ENCODE measurements at places on chromosomes 5 and 9.
A peak's percentile ranks its signal among the peaks of the same experiment; 100 is the strongest.

DNA sequence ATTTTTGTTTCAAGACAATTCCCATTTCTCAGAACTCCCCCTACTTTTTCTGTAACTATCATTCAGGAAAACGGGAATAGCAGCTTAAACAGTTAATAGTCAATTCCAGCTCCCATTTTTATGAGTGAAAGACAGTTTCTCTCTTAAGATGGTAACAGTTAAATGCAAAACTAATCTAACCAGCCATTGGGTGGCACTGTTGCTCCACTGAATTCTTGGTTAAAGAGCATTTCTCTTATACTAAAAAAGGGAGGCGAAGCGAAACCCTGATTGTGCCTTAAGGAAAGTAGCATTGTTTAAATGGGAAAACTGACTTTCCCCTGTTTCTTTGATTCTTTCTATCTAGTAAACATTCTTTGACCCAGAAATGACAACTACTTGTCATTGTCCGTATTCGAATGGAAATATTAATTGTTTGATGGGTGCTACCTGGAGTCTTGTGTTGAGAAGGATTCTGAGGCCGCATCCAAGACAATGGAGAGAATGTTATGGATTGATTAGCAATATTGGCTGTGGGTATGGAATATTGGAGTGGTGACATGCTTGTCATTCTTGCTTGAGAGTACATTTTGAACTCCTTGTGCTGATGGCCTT lies 507.8 kb downstream of the MAT2B start:
- DNase-seq, result peak; percentile 5

DNA sequence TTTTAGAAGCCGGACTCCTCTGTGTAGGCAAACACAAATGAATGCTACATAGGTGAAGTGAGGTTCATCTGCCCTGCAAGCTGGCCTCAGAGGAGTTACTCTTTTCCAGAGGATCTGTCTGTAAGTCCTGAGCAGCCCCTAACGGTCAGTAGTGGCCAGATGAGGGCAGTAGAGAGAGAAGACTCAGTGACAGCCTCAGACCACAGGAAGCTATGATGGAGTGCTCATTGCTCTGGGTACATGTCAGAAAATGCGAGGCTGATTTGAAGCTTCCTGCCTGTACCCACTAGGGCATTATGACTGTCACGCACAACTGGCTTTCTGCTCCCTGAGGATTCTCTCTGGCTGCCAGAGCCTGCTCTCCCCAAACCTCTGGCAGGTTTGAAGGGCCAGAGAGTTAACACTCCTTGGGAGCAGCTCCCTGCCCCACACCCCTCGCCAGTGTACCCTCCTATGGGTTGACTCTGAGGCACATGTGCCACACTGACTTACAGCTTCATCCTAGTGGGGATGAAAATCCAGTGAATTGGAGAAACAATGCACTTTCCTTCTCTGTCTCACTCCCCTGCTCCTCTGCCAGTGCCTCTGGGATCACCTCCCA lies 141.5 kb downstream of the GABRG2 start:
- no peak for DNase-seq

DNA sequence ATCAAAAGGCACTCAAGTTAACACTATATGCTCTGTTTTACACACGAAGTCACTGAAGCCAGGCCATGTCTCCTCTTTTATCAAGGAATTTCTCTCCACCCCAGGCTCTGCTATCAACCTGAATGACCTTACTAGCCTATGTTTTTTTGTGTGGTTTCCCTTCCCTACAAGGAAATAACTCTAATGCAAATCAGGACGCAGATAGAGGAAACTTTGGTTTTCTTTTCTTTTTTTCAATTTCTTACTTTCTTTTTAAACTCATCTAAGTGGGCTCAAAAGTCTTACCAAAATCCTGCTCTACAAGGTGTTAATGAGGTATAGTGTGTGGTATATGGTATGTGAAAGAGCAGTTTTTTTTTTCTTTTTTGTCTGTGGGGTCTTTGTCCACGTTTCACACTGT lies 5.5 kb upstream of the SLC46A2 start:
- no peak for DNase-seq

GRCh38 chr9:77215874-77216273 lies 38.5 kb downstream of the VPS13A start:
- DNase-seq, result no peak

DNA sequence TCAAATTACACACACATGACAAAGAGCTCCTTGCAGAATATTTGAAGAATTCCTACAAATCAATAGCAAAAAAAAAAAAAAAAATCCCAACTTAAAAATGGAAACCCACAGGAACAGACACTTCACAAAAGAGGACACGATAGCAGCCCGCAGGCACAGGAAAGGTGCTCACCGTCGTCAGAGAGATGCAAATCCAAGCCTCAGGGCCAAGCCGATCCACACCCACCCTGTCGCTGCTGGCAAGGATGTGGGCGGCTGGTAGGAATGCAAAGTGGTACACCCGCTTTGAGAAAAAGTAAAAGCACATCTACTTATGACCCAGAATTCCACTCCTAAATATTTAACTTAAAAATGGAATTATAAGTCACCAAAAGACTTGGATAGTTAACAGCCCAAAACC lies 10.8 kb downstream of the LCN9 start:
- DNase-seq, result no peak

GRCh38 chr9:87336407-87336806 lies 161.3 kb upstream of the DAPK1 start:
- peak; percentile 0 for DNase-seq

DNA sequence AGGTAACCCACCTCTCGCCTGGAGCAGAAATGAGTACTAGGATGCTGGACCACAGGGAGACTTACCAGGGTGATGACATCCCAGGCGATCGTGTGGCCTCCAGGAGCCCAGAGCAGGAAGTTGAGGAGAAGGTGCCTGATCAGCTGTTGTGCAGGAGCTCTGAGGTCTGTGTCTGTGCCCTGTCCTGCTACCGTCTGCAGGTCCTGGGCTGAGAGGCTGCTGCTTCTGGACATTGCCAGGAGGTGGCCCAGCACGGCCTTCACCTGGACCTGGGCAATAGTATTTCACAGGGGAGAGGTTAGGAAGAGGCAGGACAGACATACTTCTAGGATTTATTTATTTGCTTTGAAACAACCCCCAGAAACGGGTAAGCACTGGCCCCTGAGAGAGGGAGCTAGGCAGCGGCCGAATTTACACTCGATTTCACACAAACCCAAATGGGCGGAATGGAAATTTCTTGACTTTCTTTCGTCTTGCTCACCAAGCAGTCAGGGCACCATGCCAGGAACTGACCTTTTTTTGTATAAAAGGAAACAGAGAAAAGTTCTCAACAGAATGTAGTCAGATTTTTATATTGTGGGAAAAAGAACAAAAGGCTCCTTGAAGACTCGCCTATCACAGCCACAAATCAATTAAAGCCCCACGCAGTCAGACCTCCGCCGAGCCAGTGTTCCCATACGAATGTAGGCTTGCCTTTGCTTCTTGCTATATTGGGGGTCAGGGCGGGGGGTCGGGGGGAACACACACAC lies 210.3 kb downstream of the FANCC start:
- DNase-seq, result no peak

DNA sequence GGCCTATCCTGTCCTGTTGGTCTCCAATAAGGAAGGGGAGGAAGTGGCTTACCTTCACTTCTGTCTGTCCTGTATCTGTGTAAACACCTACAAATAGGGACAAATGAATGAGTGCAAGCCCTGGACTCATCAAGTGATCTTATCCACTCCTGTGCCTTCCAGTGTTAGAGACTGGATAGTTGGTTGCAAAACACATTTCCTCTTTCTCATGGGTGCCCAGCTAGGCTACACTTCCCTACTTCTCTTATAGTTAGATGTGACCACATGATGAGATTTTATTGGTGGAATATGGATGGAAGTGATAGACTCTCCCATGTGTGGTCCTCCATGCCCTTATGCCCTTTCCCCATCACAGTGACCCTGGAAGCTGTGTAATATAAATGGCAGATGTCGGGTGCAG lies 16.9 kb upstream of the PFDN1 start:
- DNase-seq, result no peak

DNA sequence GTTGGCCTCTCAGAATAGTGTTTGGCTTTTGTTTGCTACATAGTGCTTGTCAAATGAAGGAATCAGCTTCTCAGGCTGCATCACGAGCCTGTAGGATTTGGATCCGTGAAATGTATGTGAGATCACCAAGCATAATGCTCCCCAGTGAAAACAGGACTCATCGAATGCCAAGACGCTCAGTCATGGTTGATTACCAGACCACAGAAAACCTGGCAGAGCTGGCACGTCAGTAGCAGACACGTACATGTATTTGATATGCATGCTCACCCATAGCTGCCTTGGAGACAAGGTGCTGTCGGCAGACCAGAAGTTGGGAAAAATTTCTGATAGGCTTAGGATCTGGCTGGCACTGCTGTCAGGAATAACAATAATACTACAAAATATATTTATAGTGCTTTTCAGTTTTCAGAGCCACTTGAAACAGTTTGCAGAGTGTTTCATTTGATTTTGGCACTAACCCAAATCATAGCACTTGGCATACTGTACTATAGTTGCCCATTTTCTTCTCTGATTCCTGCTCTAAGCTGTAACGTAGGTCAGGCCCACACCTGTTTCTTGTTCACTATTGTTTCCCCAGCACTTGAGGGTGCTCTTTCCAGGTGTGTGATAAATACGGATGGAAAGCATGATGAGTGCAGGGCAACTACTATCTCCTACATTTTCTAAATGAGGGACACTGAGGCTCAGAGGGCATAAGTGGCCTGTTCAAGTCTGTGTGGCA lies 226.1 kb downstream of the NR3C1 start:
- DNase-seq, result peak; percentile 80

GRCh38 chr5:172819569-172819968 lies 14.5 kb upstream of the ERGIC1 start:
- no peak for DNase-seq

- no peak for DNase-seq
These were observed 70.7 kb upstream of the CPLX2 start for GRCh38 chr5:175800656-175801081.

DNA sequence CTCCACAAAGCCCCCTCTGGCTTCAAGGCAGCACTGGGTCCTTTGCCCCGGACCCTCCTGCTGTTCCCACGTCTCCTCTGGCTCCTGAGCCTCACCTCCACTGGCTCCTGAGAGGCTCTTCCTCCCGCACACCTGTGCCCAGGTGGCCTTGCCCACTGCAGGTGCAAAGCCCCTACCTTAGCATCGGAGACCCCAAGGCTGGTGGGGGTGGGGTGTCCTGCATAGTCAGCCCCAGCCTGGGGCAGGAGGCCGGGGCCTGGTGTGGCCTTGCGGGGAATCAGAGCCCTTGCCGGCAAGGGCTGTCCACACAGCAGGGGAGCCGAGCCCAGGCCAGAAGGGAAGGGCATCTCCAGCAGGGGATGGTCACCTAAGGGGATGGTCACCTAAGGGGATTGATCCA lies 41.3 kb upstream of the CEP72 start:
- no peak for DNase-seq

GRCh38 chr5:98657559-98657958 lies 115.9 kb upstream of the RGMB start:
- no peak for DNase-seq

GRCh38 chr5:59645380-59645779 lies 248.1 kb downstream of the PDE4D start:
- no peak for DNase-seq

DNA sequence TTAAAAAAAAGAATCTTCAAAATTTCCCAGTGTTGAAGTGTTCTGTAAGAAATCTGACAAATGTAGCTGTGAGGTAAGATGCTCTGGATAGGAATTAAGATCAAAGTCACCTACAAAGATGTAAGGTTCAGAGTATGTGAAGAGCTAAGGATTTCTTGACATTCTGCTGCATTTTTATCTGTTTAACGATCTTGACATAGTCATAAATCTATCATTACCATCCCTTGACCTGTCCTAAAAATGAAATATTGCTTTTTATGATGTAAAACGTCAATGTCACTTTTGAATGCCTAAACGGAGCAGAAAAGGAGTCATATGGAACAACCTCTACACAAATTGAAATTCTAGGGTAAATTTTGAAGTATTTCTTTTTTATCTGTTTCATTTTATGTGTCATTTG lies 939.3 kb downstream of the CDH18 start:
- no peak for DNase-seq

- no peak for DNase-seq
These were observed 80.0 kb upstream of the SAP30L start for GRCh38 chr5:154365823-154366222.

DNA sequence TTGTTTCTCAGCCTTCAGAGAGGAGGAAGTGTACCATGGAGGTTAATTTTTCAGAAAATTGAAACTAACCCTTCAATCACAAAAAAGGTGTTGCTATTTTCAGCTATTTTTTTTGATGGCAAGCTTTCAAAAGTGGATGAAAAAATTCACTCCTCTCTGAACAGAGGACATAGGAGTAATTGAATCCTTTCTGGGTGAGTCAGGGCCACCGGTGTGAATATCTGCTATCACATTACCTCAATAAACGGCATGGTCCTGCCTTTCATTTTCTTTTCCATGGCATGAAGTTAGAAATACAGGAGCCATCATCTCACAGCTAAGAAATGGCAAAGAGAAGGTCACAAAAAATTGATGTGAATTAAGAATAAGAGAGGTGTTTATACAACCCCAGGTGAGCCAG lies 90.2 kb upstream of the CCDC112 start:
- no peak for DNase-seq

- no peak for DNase-seq
These were observed 10.6 kb upstream of the HMHB1 start for GRCh38 chr5:143801252-143801939.

- DNase-seq, result peak; percentile 10
These were observed 24.6 kb downstream of the CDHR2 start for GRCh38 chr5:176573564-176574296.

DNA sequence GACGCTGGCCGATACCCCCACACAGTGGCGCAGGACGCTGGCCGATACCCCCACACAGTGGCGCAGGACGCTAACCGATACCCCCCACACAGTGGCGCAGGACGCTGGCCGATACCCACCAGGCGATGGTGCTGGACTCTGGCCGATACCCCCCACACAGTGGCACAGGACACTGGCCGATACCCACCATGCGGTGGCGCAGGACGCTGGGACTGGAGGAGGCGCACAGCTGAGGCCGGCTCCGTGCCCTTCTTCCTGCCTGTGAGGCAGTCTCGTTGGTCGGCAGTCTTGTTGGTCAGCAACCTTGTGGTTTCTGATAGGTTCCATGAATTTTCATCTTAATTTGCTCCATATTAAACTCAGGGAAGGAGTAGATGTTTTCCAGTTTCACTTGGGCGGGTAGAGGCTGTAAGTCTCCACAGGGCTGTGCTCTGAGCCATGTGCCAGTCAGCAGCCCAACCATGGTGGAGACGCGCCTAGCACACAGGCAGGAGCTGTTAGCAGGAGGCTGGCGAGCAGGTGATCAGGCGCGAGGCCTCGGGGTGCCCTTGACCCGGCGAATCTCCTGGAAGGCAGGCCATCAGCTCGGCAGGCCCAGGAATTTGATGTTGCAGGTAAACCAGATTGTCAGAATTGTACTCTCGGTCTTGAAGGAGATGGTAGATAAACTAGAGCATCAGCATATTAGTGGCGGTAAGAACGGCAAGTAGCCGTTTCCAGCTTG lies 75.6 kb downstream of the EHMT1 start:
- no peak for DNase-seq

All from NCI-H1105 (cell line).